ENCODE measurements at places on chromosomes 7 and 10.

- H3K27ac ChIP-seq, result no peak overlapping the region
- no peaks in the 10 kb centered on the region for H3K4me1 ChIP-seq
- H3K36me3 ChIP-seq, result no peaks in the 10 kb centered on the region
- no peak for DNase-seq
- H3K27me3 ChIP-seq, result no peaks in the 10 kb centered on the region
Observed at GRCh38 chr10:126027692-126028091, 131.3 kb downstream of the FANK1 start.

DNA sequence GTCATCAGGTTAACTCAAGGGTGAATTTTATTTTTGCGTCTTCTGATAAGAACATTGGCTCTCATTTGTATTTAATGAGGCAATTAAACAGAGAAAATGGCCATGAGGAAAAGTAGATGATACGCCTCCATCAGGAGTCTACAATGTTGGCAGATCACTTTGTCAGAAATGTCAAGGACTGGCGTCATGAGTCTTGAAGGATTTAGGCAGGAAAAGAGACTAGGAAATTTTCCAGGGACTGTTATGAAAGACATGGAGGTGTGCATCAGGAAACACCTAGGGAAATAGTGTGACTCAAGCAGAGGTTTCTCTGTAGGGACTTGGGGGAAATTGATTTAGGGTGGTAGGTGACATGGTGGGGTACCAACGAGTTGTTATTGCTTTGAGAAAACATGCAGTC lies 53.4 kb upstream of the SLC35B4 start:
- no peaks in the 10 kb centered on the region for H3K36me3 ChIP-seq
- H3K27me3 ChIP-seq, result no peaks in the 10 kb centered on the region
- H3K4me1 ChIP-seq, result no peaks in the 10 kb centered on the region
- no peak overlapping the region for H3K27ac ChIP-seq
- DNase-seq, result no peak

DNA sequence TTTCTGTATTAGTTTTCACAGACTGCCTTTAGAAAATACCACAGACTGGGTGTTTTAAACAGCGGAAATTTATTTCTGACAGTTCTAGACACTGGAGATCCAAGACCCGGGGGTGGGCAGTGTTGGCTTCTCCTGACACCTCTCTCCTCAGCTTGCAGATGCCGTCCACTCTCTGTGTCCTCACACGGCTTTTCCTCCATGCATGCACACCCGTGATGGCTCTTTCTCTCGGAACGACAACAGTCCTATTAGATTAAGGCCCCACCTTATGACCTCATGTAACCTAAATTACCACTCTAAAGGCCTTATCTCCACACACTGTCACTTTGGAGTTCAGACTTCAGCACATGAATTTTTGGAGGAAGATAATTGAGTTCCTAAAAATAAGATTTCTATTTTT lies 142.9 kb upstream of the VWC2 start:
- no peaks in the 10 kb centered on the region for H3K27me3 ChIP-seq
- no peaks in the 10 kb centered on the region for H3K4me1 ChIP-seq
- no peak overlapping the region for H3K27ac ChIP-seq
- H3K4me3 ChIP-seq, result no peak overlapping the region
- DNase-seq, result no peak
- no peaks in the 10 kb centered on the region for H3K36me3 ChIP-seq

- no peaks in the 10 kb centered on the region for H3K27me3 ChIP-seq
- H3K36me3 ChIP-seq, result no peaks in the 10 kb centered on the region
- peak overlapping the region; percentile 45 for H3K27ac ChIP-seq
Observed at GRCh38 chr7:139118234-139118804, 8.8 kb upstream of the ZC3HAV1 start.

DNA sequence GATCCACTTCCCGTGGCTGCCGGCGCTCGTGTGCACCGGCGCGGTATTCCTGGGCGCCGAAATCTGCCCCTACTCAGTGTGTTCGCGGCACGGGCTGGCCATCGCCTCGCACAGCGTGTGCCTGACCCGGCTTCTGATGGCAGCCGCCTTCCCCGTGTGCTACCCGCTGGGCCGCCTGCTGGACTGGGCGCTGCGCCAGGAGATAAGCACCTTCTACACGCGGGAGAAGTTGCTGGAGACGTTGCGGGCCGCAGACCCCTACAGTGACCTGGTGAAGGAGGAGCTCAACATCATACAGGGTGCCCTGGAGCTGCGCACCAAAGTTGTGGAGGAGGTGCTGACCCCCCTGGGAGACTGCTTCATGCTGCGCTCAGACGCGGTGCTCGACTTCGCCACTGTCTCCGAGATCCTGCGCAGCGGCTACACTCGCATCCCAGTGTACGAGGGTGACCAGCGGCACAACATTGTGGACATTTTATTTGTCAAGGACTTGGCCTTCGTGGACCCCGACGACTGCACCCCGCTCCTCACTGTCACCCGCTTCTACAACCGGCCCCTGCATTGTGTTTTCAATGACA lies 1.3 kb downstream of the CNNM1 start:
- no peaks in the 10 kb centered on the region for H3K27me3 ChIP-seq
- DNase-seq, result no peak
- H3K4me3 ChIP-seq, result peak overlapping the region; percentile 43
- H3K4me1 ChIP-seq, result no peaks in the 10 kb centered on the region
- no peak overlapping the region for H3K27ac ChIP-seq

DNA sequence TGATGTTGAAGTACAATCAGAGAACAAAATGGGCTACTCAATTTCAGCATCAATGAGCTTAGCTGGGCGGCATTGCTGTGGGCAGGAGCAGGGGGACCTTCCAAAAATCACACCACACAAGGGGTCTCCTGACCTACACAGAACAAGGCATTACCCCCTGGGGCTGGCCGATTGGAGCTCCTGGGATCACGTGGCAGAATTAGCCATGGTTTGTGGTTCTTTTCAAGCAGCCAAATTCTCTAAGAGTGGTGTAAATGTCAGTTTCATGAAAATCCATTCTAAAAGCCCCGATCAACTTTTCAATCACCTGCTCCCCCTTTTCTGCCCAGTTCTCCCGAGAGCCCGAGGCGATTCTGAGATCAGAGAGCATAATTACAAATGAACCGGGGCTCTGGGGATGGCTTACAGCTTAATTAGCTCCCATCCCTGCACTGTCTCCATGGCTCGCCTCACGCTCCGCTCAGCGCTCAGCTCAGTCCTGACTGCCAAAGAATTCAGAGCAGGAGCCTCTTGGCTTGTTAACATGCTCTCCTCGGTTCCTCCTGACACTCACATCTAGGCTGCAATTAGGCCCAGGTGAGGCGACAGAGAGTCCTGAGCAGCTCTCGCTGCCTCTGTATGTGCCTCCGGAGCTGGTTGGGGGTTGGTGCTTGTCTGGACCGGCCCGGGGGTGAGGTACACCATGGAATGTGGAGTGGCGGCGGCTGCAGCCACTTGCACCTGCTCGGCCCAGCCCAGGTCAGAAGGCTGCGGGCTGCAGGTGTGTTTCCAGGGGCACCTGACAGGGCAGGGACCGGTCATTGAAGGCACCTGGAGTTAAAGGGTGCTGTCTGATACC lies 111.8 kb downstream of the WDR11 start:
- no peaks in the 10 kb centered on the region for H3K27me3 ChIP-seq
- no peak overlapping the region for H3K4me3 ChIP-seq
- H3K36me3 ChIP-seq, result no peaks in the 10 kb centered on the region
- no peak overlapping the region for H3K27ac ChIP-seq
- DNase-seq, result no peak
- no peaks in the 10 kb centered on the region for H3K4me1 ChIP-seq

- no peak overlapping the region for H3K4me3 ChIP-seq
- H3K27me3 ChIP-seq, result no peaks in the 10 kb centered on the region
- H3K4me1 ChIP-seq, result no peaks in the 10 kb centered on the region
- DNase-seq, result no peak
- H3K36me3 ChIP-seq, result no peaks in the 10 kb centered on the region
Observed at GRCh38 chr7:103065667-103066066, 8.9 kb downstream of the FBXL13 start.

DNA sequence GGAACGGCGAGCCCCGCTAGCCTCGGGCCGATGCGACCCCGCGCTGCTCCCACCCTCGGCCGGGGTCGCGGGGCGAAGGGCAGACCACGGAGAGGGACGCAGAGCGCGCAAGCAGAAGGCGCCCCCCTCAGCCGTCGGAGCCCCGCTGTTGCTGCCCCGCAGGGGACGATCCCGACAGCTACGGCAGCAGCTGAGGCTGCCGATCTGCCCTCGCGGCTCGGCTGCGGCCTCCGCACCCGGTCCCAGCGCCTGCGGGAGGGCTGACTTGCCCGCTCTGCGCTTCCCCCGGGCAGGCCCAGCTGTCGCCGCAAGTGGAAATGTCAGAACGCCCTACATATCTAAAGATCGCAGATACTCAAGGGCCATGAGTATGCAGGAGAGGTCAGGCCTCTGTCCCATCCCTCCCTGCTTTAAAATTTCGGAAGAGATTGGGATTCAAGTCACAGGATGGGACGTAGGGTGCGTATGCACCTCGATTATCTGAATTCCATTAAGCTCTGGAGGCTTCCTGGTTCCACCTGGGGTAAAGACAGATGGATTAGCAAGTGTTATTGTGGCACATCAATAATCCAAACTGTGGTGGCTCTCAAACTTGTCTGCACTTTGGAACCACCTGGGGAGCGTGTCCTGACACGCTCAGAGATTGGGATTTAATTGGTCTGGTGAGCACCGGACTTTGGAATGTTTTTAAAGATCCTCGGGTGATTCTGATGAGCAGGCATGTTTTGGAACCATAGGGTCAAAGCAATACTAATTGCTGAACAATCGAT lies at the start of gene CRPPA:
Gene CRPPA (minus strand): TSS at position 206 of the 770 bp plus-strand sequence. CDS start 216 bp downstream, outside the sequence.
- H3K36me3 ChIP-seq, result no peaks in the 10 kb centered on the region
- H3K27ac ChIP-seq, result peak within 1 kb of the TSS; percentile 92
- H3K27me3 ChIP-seq, result no peaks in the 10 kb centered on the region
- H3K4me3 ChIP-seq, result peak within 1 kb of the TSS; percentile 88
- DNase-seq, result peak; percentile 70
- no peaks in the 10 kb centered on the region for H3K4me1 ChIP-seq

DNA sequence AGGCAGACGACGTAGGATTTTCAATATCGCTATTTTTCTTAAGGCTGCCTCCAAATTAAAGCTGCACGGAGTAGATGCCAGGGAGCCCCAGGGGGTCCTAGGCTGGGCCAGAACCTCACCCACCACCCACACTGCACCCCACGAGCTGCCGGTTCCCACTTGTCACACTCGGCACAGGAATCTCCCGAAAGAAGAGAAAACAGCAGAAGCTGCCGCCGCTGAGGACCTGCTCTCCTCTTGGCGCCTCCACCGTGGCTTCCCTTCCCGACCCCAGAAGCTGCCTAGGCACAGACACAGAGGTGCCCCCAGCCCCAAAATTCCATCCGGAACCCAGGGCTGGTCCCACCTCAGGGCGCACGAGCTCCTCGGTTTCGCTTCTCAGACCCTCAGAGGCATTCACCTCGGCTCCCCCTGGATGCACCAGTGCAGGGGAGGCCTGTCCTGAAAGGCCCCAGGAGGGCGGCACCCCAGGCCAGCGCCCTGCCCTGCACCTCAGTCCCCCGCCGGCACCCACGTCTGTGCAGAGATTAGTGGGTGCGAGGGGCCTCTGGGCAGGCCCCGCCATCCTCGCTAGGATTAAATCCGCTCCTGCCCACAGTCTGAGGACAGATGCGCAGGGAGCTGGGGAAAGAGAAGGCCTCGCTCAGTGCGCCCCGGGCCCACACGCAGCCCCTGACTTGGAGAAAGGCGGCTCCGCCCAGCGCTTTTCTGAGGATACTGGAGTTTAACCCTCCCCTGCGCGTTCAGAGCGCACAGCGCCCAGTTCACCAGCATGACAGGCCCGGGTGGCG lies 99.2 kb downstream of the PTPRN2 start:
- H3K4me3 ChIP-seq, result no peak overlapping the region
- H3K27me3 ChIP-seq, result no peaks in the 10 kb centered on the region
- no peak for DNase-seq
- H3K27ac ChIP-seq, result no peak overlapping the region
- no peaks in the 10 kb centered on the region for H3K4me1 ChIP-seq

DNA sequence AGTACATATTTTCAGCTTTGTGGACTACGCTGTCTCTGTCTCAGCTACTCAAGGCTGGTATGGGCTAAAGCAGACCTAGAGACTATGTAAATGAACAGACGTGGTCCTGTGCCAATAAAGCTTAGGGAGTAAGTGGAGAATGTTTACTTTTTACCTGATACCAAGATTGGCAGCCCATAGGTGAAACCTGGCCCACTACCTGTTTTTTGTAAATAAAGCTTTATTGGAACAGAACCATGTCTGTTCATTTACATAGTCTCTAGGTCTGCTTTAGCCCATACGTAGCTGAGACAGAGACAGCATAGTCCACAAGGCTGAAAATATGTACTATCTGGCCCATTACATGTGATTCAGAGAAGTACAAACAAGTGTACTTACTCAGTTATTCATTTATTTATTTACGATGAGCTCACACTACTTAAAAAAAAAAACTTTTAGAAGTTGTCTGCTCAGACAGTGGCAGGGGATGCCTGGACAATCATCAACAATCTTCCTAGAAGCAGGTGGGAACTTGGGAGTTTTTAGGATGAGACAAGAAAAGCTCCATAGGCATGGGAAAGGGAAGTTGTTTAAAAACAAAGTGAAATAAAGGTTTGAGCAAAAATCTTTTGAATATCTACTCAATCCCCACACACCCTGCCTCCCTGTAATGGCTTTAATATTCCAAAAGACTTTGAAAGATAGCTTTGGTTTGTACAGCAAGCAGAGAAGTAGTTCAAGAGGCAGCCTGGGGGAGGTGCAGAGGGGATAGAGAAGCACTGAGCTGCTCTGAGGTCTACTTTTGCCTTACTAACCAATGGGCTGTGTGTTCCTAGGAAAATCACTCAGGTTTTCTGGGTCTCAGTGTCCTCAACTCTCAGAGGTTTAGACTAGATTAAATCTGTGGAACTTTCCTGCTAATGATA lies 114.4 kb upstream of the AFAP1L2 start:
- H3K27me3 ChIP-seq, result no peaks in the 10 kb centered on the region
- no peak for DNase-seq
- no peaks in the 10 kb centered on the region for H3K36me3 ChIP-seq
- H3K4me1 ChIP-seq, result peaks cover 6% of the 10 kb centered on the region
- H3K4me3 ChIP-seq, result no peak overlapping the region

- peak overlapping the region; percentile 8 for H3K27ac ChIP-seq
- peaks cover 4% of the 10 kb centered on the region for H3K4me1 ChIP-seq
- no peaks in the 10 kb centered on the region for H3K27me3 ChIP-seq
- no peaks in the 10 kb centered on the region for H3K36me3 ChIP-seq
- no peak overlapping the region for H3K4me3 ChIP-seq
Observed at GRCh38 chr7:101882005-101882421, 64.6 kb downstream of the CUX1 start.

GRCh38 chr7:15504351-15504750 lies 57.5 kb downstream of the AGMO start:
- H3K4me1 ChIP-seq, result no peaks in the 10 kb centered on the region
- H3K4me3 ChIP-seq, result no peak overlapping the region
- DNase-seq, result no peak

DNA sequence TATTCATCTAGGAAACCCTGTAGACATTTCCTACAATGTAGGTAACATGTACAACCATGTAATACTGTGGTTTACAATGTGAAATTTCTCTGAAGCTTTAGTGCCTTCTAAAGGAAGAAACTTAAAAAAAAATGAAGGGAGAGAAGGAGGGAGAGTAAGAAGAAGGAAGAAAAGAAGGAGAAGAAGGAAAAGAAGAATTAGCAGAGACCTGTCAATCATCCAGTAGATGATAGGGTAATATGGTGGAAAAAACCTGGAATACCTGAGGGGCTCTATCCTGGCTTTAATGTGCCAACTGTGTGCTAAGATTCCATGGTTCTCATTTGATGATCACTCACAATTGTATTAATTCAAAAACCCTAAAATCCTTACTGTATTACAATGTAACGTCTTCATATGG lies 2.6 kb upstream of the LRRN3 start:
- no peaks in the 10 kb centered on the region for H3K36me3 ChIP-seq
- H3K4me3 ChIP-seq, result no peak overlapping the region
- H3K27me3 ChIP-seq, result no peaks in the 10 kb centered on the region
- no peaks in the 10 kb centered on the region for H3K4me1 ChIP-seq
- no peak for DNase-seq

- no peaks in the 10 kb centered on the region for H3K36me3 ChIP-seq
- H3K4me1 ChIP-seq, result no peaks in the 10 kb centered on the region
- peak within 1 kb of the TSS; percentile 68 for H3K4me3 ChIP-seq
- DNase-seq, result peak; percentile 66
- H3K27ac ChIP-seq, result peak within 1 kb of the TSS; percentile 83
- H3K27me3 ChIP-seq, result no peaks in the 10 kb centered on the region
Observed at GRCh38 chr7:116499168-116500077, at the start of gene CAV2. CAV2 (plus strand) TSS chr7:116499738; CDS start chr7:116499782, 44 bp downstream.

Data from Peyer's patch (tissue), 4 donors.